ENCODE measurements at places on chromosomes 1 and 21.
A peak's percentile ranks its signal among the peaks of the same experiment; 100 is the strongest.

DNA sequence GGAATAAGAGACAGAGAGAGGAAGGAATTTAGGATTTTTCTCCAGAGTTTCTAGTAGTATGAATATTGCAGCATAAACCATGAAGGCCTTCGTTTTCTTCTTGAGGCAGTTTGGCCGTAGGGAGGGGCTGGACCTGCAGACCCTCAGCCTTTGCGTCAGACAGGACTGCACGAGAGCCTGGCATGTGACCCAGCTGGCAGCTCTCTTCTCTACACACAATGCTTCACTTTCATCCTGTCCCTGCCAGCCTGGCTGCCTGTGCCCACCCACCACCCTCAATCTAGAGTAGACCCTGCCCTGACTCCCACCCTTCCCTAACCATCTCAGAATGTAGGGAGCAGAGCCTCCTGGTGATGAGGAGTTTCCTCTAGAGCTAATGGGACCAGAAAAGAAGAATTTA is 1.6 kb downstream of the CA14 start:
- DNase-seq: no peak

GRCh38 chr1:172378109-172378760 is 42.2 kb upstream of the C1orf105 start:
- no peak for DNase-seq

- DNase-seq: no peak
Measured at GRCh38 chr1:67214420-67215174, 48.3 kb downstream of the IL23R start.

DNA sequence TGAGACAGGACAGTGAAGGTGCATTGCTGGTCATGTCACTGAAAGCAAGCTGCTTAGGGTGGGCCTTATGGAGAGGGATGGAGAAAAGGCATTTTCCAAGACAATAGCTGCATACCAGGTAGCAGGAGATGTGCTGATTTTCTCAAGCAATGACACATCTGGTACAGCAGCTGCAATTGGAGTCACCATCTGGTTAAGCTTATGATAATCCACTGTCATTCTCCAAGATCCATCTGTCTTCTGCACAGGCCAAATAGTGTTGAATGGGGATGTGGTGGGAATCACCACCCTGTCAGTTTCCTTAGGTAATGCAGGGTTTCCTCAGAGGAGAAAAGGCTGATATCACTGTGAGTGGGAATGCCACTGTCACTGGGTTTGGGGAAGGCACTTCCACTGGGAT is 54.6 kb downstream of the ADSS2 start:
- no peak for DNase-seq

GRCh38 chr1:30934613-30935012 is 26.1 kb upstream of the SDC3 start:
- no peak for DNase-seq

DNA sequence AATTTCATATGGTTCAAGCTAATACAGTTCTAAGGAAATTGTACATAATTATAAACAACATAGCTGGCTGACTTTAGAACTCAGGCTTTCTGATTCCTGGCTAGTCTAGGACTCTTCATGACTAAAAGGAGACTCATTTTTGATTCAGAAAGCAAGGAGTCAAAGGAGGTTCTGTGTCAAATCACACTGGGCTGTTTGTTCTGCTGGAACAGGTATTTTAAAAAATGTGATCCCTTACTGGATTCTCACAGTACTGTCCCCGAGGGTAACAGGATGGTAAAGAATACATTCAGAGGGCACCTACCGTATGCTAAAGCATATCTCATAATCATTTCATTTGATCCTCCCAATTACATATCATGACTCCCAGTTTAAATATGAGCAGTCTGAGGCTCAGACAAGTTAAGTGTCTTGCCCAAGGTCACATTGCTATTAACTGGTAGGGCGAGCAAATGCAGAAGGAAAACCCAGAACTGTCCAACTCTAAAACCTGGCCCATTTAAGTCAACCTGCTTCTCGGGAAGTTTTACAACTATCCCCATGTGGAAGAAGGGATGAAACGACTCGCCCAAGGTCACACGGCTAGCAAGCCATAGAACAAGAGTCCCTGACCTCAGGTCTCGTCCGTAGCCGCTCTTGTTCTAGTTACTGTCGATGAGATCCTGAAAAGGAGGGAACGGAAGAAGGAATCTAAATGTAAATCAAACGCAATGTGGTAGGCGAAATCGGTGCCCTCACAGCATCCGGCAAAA is 675 bp downstream of the MYSM1 start:
- no peak for DNase-seq

GRCh38 chr1:45820788-45821187 is 17.4 kb downstream of the MAST2 start:
- DNase-seq: no peak

DNA sequence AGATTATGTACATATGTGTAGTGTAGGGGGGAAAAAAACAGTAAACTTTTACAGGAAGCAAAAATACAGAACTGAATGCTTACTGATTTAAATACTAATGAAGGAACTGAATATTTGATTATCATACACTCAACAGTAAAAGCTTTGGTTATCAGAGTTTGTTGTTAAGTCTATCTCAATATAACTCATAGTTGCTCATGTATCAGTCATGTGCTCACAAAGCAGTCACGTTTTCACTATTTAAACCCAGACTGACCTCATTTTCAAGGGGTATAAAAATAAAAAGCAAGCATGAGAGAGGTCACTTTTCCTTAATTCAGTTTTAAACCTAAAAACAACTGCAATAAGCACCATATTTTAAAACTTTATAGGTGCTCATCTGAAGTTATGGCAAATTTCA is 6.9 kb upstream of the NRAS start:
- DNase-seq: no peak

- DNase-seq: no peak
Measured at GRCh38 chr1:229029879-229030235, 241.1 kb upstream of the RAB4A start.

DNA sequence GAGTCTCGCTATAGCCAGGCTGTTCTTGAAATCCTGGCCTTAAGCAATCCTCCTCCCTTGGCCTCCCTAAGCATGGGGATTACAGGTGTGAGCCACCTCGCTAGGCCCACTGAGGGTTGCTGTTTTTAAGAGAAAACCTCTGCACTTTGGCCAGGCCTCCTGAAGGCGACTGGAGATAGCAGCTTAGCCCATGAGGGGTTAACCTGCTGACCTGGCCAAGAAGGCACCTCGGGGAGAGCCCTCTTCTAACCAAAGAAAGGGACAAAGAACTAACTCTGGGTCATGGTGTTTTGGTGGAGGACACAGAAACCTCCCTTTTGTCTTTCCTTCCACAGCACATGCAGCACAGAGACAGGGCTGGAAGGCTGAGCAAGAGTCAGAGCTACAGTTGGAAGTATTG is 17.7 kb upstream of the KNCN start:
- DNase-seq: no peak

DNA sequence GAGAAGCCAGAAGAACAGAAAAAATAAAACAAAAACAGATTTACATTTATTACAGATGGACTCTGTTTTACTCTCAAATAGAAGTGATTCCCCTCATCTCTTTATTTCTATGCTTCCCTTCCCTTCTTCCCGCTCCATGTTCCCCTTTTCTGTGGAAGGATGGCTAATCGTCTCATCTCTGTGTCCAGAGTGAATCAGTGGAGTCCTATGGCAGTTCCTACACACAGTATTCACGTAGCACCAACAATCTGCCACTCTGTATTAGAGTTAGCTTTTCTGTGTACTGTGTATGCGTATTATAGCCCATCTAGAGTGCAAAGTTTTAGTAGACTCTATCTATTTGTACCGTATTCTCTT is 6.8 kb upstream of the ERO1B start:
- DNase-seq: no peak

DNA sequence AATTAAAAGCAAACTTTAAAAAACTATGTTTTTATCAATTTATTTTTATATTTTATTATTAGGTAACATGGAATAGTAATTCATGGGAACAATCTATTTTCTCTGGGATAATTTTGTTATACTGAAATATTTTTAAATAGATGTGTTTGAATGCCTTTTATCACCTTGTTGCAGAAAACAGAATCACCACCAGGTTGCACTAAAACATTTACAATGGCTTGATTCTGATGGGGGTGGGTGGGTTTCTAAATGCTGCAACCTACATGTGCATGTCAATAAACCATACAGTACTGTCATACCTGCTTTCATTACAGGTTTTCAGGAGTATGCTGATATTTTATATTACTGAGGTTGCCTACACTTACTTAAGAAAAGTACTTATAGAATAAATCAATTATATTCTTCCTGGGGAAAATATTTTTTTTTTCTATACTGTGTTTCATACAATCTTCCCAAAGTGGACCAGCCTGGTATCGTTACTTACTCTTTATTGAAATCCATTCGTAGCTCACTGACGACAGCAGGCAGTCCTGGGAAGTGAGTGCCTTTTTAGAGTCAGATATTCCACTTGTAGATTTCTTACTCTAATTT is 132.8 kb downstream of the PTPRC start:
- no peak for DNase-seq

DNA sequence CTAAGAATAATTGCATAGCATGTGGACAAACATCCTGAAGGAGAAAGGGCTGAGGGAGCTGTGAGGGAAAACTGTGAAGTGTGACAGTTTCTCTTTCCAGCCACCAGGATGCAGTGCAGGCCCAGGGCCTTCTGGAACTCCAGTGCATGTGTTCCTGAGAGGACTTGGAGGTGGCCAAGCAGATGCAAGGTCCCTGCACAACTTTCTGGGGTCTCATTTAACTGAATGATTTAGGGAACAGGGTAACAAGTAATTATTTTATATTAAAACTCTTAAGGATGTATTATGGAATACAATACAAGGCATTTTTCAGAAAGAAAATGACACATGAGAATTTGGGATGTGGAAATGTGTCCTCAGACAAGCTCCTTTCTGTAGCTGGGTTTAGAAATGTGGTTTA is 61.2 kb upstream of the MCOLN3 start:
- DNase-seq: peak; percentile 46

DNA sequence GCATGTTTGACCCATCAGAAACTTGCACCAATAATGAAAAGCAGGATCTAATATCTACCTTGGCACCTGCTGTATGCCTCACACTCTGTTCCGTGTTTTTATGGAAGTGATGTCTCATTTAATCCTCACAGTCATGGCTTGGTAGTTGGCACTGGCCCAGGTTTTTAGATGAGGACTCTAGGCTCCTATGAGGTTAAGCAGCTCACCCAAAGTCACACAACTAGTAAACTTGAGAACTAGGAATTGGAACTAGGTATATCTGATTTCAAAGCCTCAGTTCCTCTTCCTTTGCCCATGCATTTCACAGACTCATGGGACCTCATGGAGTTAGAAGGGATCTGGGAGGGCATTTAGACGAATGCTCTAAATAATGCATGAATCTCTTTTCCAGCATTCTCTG is 21.3 kb upstream of the TARBP1 start:
- no peak for DNase-seq

GRCh38 chr1:231986631-231987336 is 360.2 kb downstream of the DISC1 start:
- no peak for DNase-seq

- DNase-seq: no peak
Measured at GRCh38 chr1:235423214-235423652, 56.0 kb downstream of the TBCE start.

DNA sequence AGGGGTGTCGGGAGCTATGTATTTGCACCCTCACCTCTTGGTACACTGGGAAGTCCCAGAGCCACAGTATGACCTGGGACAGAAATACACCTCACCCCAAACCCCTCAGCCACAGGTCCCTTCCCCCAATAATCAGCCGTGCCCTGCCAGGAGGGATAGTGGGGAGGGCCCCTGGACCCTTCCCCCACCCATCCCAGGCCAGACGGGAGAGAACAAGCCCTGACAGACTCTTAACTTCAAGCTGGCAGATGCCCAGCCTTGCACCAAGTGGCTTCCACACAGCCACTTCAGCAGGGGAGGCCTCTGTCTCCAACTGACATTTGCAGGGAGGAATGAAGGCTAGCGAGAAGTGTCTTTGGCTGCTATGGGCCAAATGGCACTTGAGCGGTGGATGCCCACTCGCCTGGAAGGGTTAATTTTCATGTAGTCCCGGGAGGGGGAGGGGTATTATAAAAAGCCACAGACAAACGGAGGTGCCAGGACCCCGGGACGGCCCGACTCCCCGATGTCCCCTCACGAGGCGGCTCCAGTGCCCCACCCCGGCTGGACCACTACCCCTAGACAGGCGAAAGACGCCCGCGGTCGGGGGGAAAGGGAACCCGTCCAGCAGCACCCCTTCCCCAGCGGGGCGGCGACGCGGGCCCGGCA is 495 bp downstream of the SYNC start:
- no peak for DNase-seq

- no peak for DNase-seq
Measured at GRCh38 chr1:119046429-119046784, 58.3 kb upstream of the TBX15 start.

DNA sequence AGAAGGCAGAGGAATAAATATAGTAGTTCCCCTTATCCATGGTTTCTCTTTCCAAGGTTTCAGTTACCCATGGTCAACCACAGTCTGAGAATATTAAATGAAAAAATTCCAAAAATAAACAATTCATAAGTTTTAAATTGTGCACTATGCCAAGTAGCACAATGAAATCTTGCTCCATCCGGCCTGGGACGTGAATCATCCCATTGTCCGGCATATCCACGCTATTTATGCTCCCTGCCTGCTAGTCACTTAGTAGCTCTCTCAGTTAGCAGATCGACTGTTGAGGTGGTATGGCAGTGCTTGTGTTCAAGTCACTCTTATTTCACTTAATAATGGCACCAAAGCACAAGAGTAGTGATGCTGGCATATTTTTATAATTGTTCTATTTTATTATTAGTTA is 58.6 kb upstream of the ARHGAP29 start:
- peak; percentile 76 for DNase-seq

DNA sequence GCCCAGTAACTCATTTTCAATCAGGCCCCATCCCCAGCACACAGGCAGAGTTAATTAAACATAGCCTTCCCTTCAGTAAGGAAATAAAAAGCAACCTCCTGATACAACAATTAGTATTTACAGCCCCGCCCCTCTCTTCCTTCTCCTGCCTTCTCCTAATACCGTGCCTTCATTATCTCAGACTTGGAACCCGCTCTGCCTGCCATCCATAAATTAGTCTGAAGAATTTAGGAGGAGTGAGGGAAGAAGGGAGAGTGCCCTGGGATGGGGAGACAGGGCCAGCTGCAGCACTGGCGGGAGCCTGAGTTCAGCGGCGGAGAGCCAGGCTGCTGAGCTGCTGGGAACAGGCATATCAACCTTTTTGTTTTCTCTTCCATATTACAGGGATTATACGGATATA is 172.8 kb downstream of the ACTL8 start:
- DNase-seq: no peak

DNA sequence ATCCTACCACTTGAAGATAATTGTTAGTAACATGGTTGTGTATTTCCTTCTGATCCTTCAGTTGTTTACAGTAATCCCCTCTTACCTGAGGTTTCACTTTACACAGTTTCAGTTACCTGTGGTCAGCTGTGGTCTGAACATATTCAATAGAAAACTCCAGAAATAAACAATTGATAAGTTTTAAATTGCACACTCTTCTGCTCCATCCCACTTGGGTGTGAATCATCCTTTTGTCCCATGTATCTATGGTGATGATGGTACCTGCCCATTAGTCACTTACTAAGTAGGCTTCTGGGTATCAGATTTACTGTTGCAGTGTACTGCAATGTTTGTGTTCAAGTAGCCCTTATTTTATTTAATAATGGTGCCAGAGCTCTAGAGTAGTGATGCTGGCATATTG is 62.5 kb downstream of the OSBPL9 start:
- no peak for DNase-seq
